Epithelial cell of proximal tubule (primary cell): ENCODE measurements at places on chromosomes 2 and 18.

DNA sequence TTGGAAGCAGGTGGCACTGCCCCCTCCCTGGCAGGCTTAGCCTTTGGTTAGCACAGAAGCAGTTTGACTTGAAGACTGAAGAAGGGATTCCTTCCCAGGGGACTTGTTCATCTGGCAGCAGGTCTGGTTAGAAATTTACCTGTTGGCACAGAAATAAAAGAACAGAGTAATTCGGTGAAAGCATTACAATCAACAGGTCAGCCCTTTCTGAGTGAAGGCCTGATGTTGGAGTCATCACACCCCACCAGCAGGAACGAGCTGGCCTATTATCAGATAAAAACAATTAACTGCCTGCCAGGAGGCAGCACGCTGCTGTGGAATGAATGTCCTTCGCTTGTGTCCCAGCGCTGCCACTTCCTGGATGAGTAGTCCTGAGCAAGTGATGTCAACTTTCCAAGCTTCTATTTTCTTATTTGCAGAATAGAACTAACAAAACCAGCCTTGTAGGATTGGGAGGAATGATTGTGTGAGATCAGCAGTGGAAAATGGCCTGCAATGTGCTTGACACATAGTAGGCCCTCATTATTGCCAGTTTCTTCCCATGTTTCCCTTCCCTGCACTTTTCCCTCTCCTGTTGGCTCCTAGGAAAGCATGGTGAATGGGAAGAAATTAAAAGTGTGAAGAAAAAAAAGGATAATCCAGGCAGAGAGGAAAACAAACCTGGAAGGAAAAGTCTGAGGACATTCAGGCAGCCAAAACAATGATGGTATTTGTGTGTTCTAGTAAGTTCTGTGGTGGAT, 29.0 kb downstream of the LGALSL start:
- DNase-seq: no peak

GRCh38 chr2:240914645-240915525, 8.7 kb downstream of the CROCC2 start:
- DNase-seq: no peak

DNA sequence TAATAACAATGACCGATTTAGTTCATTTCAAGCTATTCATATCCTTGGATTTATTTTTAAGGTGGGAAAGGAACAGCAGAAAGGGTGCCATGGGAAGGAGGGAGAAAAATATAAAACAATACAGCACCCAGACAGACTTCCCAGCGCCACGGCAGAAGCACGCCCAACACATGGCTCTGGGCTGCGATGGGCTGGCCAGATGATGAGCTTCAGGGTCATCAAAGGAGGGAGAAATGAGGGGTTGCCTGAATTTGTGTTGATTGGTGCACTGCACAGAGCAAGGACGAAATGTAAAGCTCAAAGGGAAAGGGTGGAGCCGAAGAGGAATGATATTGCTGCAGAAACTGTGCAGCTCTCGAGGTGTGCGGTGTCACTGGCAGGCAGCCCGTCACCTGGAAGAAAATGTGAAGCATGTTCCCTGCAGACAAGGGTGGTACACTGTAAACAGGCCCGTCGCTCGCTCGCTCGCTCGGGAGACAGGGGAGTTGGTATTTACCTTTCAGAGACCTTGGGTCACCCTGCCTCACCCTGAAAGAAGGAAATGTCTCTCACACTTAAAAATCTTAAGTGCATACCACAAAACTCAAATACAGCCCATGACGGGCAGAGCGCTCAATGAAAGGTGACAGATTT, 195.5 kb upstream of the CTAGE1 start:
- DNase-seq: no peak

GRCh38 chr2:46073540-46074046, 223.6 kb upstream of the EPAS1 start:
- DNase-seq: peak; percentile 93

GRCh38 chr2:3094999-3095958, 282.3 kb downstream of the EIPR1 start:
- DNase-seq: no peak

- DNase-seq: no peak
Observed at GRCh38 chr2:47250586-47251403, 95.7 kb upstream of the STPG4 start.

DNA sequence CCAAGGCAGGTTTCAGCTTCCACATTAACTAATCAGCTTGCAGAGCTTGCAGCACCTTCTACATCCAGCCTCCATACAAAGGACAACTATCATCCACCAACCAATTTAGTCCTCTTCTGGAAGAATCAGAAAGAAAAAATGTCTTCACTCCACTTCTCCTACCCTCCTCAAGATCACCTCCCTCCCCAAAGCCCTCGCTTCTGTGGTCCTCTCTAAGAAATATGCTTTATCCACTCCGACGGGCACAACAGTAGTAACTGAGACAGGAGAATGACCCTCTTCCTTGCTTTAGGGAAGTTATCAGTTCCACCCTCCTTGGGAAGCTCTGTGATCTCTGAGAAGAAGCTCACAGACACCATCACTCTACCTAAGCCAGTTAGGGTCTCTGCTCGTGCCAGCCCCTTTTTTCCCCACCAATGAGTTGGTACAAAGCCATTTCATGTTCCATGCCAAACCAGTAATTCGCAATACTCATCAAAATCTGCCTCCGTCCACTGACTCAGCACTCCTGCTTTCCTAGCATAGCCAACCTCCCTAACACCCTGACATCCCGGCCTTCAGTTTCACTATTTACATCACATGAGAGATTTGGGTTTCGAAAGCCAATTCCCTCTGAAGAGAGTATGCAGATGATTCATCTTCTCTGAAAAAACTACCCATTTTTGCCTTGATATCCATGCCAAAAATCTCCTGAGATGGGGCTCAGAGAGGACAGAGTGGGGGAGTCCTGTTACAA, 114.1 kb upstream of the PKDCC start:
- DNase-seq: peak; percentile 76

DNA sequence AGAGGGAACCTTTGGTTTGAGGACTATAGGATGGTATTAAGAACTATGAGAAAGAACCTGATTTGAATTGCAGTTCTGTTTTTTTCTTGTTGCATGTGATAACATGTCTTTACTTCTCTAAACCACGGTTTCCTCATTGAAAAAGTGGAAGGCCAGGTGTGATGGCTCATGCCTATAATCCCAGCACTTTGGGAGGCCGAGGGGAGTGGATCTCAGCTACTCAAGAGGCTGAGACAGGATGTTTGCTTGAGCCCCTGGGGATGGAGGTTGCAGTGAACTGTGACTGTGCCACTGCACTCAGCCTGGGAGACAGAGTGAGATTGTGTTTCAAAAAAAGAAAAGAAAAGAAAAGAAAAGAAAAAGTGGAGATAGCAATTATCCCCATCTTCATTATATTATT, 32.3 kb downstream of the SCN9A start:
- no peak for DNase-seq

- DNase-seq: no peak
Observed at GRCh38 chr18:57062178-57062577, 84.7 kb upstream of the BOD1L2 start.

DNA sequence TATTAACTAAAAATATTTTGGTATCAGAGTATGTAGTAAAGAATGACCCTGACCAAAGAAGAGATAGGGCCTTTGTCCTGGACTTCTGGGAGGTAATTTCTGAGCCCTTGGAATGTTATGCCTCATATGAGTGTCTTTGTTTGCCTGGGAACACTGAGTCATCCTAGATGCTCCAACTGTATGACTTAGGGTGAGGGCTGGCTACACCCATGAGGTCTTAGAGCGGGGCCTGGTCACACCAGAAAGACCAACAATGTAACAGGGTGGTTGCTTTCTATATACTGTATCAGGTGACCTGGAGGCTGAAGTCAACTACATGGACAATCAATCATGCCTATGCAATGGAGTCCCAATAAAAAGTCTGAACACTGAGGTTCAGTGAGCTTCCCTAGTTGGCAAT, 253.1 kb downstream of the MBD2 start:
- no peak for DNase-seq
